ENCODE measurements at places on chromosomes 3 and 15. TPM values are rescaled to one million over a fixed set of nuclear protein-coding genes. Genes with fewer than 3 reads are reported as not detected.

- H3K27ac ChIP-seq: no peak overlapping the region
- H3K36me3 ChIP-seq: peaks cover 2% of the 10 kb centered on the region
- no peaks in the 10 kb centered on the region for H3K27me3 ChIP-seq
- DNase-seq: no peak
- peaks cover 36% of the 10 kb centered on the region for H3K4me1 ChIP-seq
- no peak overlapping the region for H3K4me3 ChIP-seq
These were observed 7.6 kb downstream of the TLNRD1 start for GRCh38 chr15:81008312-81008711.

GRCh38 chr3:42678447-42678846 lies 6.9 kb upstream of the KLHL40 start:
- no peaks in the 10 kb centered on the region for H3K27me3 ChIP-seq
- H3K4me1 ChIP-seq: no peaks in the 10 kb centered on the region
- no peak for DNase-seq
- H3K27ac ChIP-seq: no peak overlapping the region
- no peaks in the 10 kb centered on the region for H3K36me3 ChIP-seq

DNA sequence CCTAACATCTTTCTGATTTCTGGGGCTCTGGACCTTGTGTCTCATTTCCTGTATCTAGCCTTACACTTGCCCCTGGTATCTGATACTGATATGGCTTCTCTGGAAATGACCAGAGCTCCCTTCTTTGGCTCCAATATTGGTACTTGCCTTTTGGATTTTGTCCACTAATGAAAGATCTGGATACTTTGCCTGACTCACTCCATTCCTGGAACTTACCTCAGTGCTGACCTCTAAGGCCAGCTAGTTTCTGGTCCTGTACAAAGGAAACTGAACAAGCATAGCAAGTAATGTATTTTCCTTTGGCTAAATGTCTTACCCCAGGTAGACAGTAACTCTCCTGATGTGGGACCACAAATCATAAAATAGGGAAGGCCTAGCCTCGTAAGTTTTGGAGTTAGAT lies 93.8 kb upstream of the SLC4A7 start:
- H3K4me1 ChIP-seq: no peaks in the 10 kb centered on the region
- no peak overlapping the region for H3K4me3 ChIP-seq
- DNase-seq: no peak
- H3K36me3 ChIP-seq: no peaks in the 10 kb centered on the region
- H3K27ac ChIP-seq: peak overlapping the region; percentile 59
- no peaks in the 10 kb centered on the region for H3K27me3 ChIP-seq

DNA sequence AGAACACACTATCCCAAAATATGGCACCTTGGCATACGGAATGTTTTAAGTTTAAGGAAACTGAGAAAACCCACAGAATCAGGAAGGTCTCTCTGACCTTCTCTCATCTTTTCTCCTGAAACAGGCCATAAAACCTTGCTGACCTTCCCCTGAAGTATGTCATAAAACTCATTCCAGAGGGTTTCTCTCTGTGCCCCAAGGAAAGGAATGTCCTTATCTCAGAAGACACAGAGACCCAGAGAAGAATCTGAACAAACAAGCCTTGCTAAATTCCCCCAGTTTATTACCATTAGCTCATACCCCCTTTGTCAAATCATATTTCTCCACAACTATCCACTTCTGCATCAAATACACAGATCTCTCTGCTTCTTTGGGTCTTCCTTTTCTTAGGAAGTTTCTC lies 603.1 kb downstream of the MCTP2 start:
- H3K4me1 ChIP-seq: no peaks in the 10 kb centered on the region
- H3K27me3 ChIP-seq: no peaks in the 10 kb centered on the region
- DNase-seq: no peak
- no peak overlapping the region for H3K4me3 ChIP-seq
- no peaks in the 10 kb centered on the region for H3K36me3 ChIP-seq

DNA sequence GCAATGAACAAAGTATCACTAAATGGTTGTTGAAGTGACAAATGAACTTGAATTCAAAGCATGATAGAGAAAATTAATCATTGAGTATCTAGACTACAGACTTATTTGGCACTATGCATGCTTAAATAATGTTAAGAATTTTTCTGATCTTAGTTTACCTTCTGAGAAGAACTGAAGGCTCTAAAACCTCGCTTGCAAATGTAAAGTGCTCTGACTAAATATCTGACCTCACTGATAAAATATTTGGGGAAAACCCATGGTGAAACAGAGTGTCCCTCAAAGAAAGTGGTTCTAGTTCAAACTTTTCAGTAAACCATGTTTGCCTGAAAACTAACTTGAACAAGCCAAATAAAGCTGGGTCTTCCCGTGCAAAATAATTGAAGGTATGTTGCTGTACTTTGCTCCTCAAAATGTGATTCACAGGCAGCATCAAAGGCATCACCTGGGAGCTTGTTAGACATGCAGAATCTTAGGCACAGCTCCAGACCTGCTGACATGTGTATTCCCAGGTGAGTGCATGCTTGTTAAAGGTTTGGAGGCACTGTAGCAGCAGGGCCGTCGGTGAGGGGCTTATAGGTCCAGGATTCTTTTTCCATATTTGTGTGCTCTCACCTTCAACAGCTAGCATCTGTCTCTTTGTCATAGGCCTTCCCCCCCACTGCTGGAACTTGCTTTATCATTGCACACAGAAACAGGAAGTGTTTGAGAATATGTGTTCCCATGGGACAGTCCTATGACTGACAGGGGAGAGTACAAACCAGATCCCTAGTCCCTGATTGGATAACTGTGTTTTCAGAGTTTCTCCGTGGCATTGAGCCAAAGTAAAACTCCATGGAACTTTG lies 524.2 kb upstream of the LMCD1 start:
- peaks cover 14% of the 10 kb centered on the region for H3K4me1 ChIP-seq
- no peak overlapping the region for H3K27ac ChIP-seq
- no peaks in the 10 kb centered on the region for H3K36me3 ChIP-seq
- H3K4me3 ChIP-seq: no peak overlapping the region

- no peaks in the 10 kb centered on the region for H3K27me3 ChIP-seq
- H3K4me3 ChIP-seq: no peak overlapping the region
- H3K36me3 ChIP-seq: no peaks in the 10 kb centered on the region
- H3K27ac ChIP-seq: no peak overlapping the region
- no peak for DNase-seq
These were observed 29.5 kb upstream of the SNRK start for GRCh38 chr3:43256714-43257461.

GRCh38 chr3:53104762-53105161 lies 25.5 kb downstream of the RFT1 start:
- H3K27me3 ChIP-seq: no peaks in the 10 kb centered on the region
- no peaks in the 10 kb centered on the region for H3K4me1 ChIP-seq

Gene HTR3E
- not detected for total RNA-seq

Gene ZNF620
- total RNA-seq: 3.6 TPM

Gene INKA1
- 4.2 TPM for total RNA-seq

Gene CACNA2D3
- total RNA-seq: 17.2 TPM

Gene ADAMTSL3
- 12.2 TPM for total RNA-seq

Gene HRG
- not detected for total RNA-seq

All from right atrium auricular region (tissue), 2 donors.